ENCODE measurements at places on chromosomes 2 and 18.

DNA sequence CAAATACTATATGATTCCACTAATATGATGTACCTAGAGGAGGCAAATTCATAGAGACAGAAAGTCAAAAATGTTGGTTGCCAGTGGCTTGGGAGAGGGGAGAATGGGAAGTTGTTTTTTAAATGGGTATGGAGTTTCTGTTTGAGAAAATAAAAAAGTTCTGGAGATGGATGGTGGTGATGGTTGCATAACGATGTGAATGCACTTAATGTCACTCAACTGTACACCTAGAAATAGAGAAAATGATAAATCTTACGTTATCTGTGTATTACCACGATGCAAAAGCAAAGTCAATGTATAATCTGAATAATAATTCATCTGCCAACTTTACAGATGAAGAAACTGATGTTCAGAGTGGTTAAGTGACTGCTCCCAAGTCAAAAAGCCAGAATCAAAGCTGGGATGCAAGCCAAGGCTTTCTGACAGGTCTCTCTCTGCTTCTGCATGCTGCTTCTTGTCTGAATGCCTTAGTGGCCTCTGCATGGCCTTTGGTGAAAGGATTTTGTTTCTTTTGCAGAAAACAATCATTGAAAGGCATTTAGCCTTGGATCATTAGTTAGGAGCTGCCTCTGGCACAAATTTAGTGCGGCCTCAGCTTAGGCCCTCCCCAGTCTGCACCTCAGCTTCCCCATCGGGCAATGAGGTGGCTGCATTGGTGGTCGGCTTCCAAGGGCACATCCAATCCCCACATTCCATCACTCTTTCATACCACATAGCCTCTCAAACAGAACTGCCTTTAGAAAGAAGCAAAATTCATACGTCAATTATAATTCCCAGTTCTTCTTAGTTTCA is 46.5 kb upstream of the MYCN start:
- DNase-seq: no peak

DNA sequence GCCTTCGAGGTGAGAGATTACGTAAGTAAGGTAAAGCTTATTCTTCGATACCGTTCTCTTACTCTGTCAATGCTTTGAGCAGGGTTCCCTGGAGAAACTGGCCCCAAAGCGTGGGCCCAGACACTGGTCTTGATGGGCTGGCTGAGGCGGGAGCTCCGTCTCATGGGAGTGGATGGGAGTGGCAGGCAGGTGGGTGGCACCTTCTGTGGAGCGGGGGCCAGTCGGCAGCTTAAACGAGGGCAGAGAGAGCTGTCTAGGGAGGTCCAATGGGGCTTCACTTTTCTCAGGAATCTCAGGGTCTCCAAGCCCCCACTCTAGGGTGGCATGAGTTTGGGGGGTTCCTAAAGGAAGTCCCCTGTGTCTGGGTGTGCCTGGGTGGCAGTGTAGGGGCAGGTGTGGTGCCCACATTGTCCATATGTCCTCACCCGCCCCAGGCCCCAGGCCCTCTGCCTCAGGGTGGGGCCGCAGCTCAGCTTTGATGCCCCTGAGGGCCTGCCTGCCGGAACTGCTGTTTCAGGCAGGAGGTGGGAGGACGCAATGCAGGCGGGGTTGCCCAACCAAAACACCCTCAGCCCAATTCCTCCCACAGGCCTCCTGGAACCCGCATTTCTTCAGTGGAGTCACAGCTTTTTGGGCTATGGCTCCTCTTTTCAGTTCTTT is 32.5 kb upstream of the FOSL2 start:
- no peak for DNase-seq

DNA sequence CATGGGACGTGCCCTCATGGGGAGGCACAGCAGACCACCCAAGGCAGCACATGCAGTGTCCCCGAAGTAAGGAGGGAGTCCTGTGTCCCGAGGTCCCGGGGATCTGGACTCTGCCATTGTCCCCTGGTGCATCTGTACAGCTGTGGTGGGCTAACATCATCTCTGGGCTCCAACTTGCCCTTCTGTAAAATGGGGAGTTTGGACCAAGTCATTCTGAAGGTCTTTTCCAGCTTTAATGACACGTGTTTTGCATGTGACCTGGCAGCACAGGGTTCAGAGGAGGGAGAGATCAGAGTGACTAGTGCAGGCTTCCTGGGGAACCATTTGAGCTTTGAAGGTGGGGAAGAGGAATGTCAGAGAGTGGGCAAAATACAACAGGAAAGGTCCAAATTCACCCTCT is 21.5 kb downstream of the ITM2C start:
- no peak for DNase-seq

- no peak for DNase-seq
Observed at GRCh38 chr2:133819906-133820305, 251.6 kb upstream of the NCKAP5 start.

DNA sequence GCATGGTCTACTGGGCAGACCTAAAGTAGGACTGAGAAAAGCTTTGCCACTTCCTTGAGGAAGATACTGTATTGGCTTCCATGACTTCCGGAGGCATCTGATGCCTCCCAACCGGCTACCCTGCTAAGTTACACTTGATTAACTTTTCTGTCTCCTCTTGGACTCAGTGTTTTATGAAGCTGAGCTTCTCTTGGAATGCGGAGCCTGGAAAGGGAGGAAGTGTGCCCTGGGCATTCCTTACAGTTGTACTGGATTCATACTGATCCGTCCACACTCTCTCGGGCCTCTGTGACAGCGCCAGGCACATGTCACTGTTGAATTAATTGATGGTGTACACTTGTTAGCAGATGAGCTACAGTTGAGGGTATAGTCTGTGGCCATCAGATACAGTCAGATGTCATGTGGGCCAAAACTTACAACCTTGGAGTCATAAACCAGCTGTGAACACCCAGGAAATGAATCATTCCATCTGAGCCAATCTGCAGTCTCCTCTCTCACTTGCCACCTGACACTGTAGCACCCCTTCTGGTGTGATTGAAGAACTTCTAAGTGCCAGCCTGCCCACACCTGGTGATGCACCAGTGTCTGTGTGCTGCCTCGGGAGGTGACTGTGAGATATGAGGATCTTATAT is 122.5 kb downstream of the FHOD3 start:
- DNase-seq: no peak

DNA sequence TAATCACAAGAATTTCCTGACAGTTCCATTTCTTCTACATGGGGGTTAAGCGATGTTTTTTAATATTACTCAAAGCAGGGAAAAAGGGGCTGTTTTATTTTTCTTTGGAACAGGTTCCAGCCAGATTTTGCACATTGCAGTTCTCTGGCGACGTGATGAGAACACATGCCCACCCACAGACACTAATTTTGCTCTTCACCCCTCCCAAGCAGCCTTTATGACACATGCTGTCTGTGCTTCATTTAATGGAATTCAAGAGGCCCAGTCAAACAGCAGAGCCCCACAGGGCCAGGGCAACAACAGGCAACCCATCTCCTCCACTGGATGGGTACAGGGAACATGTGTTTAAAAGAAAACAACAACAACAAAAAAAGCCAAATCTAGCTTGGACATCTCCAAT is 70.8 kb downstream of the SPRED2 start:
- peak; percentile 47 for DNase-seq

- no peak for DNase-seq
Observed at GRCh38 chr2:66957198-66957597, 439.9 kb upstream of the ETAA1 start.

DNA sequence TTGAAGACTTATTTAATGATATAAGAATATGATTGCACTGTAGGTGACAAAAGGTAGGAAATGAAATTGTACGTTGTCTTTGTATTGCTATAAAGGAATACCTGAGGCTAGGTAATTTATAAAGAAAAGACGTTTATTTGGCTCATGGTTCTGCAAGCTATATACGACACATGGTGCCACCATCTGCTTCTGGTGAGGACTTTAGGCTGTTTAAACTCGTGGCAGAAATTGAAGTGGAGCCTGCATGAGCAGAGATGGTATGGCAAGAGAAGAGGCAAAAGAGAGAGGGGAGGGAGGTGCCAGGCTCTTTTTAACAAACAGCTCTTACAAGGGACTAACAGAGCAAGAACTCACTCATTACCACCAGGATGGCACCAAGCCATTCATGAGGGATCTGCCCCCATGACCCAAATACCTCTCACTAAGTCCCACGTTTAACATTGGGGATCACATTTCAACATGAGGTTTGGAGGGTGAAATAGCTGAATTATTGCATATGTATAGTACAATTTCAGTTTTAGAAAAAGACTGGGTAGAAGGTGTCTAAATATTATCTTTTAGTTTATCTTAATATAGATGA is 86.8 kb downstream of the GULP1 start:
- DNase-seq: no peak

- no peak for DNase-seq
Observed at GRCh38 chr2:116467243-116467642, 1347.2 kb upstream of the DDX18 start.

- peak; percentile 94 for DNase-seq
Observed at GRCh38 chr2:171999604-172000469, at the start of gene METAP1D. Gene METAP1D (plus strand): TSS chr2:171999953. CDS start chr2:171999970, 17 bp downstream.

- no peak for DNase-seq
Observed at GRCh38 chr2:168397629-168398028, 58.4 kb upstream of the CERS6 start.

GRCh38 chr2:236764716-236765115 is 195.1 kb downstream of the ACKR3 start:
- DNase-seq: no peak

- no peak for DNase-seq
Observed at GRCh38 chr2:45988879-45989278, 308.3 kb upstream of the EPAS1 start.

- DNase-seq: no peak
Observed at GRCh38 chr2:153971855-153972254, 100.1 kb downstream of the GALNT13 start.

GRCh38 chr2:203948733-203949132 is 12.2 kb downstream of the ICOS start:
- no peak for DNase-seq

DNA sequence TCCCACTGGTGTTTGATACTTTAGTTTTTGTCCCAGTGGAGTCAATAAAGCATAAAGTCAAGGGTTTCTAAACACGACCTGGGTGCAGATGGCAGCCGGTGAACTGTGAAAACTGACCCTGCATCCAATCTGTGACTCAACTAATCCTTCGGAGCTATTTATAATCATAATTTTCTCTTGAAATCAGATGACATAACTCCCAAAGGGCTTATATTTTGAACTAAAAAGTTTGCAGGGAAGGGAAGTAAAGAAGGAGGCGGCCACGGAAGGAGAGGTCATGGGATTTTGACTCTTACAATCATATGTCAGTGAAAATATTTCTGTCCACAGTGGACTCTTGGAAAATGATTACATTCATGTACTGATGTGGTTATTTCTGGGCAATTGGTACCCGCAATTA is 178.5 kb downstream of the PDE1A start:
- no peak for DNase-seq

DNA sequence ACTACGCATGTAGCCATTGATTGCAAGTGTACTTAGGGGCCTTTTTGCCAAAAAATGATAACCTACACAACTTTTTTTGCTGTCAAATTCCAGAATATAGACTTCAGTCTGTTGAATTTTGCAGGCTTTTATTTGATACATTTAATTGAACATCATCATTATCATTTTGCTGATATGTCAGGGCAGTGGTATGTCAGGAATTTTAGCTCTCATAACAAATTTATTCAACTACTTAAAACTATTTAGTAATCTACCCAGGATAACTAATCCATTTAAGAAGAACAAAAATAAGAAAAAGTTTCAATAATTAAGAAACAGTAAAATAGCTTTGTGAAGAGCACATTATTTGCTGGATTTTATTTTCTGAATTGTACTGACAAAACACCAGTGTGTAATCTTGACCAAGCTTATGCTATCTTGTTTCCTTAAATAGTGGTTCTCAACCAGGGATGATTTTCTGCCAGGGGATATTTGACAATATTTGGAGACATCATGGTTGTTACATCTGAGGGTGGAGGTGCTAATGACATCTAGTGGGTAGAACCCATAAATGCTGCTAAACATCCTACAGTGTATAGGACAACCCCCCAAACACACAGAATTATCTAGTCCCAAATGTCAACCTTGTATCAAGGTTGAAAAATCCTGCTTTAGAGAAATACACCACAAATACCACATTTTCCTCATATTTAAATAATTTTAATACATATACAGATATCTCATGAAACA is 12.1 kb upstream of the TTN start:
- no peak for DNase-seq

- DNase-seq: no peak
Observed at GRCh38 chr18:61544178-61544577, 210.9 kb downstream of the CDH20 start.

DNA sequence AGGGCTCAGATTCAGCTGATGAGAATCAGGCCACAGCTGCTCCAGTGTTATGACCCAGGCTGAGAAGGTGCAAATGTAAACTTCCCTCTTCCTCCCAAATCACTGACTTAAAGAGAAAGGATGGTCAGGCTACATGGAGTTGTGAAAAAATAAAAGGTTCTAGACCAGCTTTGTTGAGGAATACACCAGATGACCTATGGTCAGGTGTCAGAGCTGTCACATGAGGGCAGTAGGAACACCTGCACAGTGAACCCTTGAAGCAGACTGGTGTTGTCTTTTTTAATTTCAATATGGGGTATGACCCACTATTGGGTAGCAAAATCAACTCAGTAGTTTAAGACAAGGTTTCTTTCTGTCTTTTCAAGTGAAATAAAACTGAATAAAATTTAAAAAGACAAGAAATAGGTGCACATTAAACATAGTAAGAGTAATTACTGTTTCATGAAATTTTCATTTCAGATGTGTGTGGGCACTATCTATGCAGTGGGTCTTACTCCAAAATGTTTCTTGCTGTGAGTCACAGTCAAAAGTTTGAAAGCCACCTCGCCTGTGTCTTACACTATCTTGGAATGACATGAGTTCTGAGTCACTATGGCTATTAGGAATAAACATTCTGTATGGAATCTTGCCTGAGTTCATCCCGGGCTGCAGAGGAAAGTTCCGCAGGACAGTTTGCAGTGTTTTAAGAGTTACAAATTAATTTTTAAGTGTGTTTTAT is 83.6 kb downstream of the ACVR1 start:
- no peak for DNase-seq

GRCh38 chr2:107542314-107542740 is 284.4 kb upstream of the RGPD4 start:
- no peak for DNase-seq

- no peak for DNase-seq
Observed at GRCh38 chr18:55974521-55974920, 386.5 kb upstream of the TCF4 start.

GRCh38 chr2:34848691-34849090 is 1249.6 kb upstream of the FAM98A start:
- DNase-seq: no peak

GRCh38 chr2:151624271-151624670 is 110.0 kb downstream of the NEB start:
- no peak for DNase-seq

GRCh38 chr18:75360941-75361340 is 66.6 kb downstream of the SMIM21 start:
- DNase-seq: no peak

GRCh38 chr2:204220896-204221295 is 284.3 kb downstream of the ICOS start:
- no peak for DNase-seq

DNA sequence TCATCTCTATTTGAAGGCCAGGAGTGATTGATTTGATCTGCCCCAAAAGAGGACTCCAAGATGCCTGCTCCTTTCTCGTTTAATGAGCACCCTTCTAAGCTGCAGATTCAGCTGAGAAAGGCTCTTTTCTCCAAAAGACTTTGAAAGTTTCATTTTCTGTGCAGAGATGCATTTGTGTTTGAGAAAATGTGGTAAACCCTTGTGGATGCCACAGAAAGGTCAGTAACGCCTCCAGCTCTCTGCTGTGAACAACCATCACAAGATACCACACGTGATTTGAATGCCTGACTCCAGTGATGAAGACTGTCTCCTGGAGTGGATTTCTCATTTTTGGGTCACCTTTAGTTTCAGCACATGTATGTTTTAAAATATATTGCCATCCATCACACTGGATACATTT is 35.0 kb upstream of the CCDC85A start:
- no peak for DNase-seq

GRCh38 chr18:76167845-76168621 is 327.0 kb downstream of the ZNF516 start:
- no peak for DNase-seq

Measured in head of caudate nucleus (tissue), 42 donors.